ENCODE measurements at places on chromosomes 7 and 10.

GRCh38 chr7:1459920-1460820 lies 900 bp upstream of the MICALL2 start:
- no peak for DNase-seq

GRCh38 chr10:70617798-70618568 lies 15.4 kb upstream of the PRF1 start:
- DNase-seq = no peak

DNA sequence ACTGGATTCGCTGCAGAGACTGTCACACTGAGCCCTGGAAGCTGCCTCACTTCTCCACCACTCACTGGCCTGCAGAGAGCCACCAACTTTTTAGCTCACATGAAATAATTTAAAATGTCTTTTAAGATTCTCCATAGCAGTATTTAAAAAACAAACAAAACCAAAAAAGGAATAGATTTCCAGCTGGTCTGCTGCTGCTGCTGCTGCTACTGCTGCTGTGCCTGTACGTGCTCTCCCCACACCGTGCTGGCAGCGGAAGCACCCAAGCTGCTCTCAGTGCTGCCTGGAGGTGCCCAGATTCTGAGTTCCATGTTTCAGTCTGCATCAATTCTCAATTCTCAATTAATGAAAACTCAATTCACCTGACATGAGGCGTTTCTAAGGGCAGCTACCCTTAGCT lies 146.0 kb downstream of the USP6NL start:
- DNase-seq = no peak

GRCh38 chr7:158063850-158064610 lies 523.6 kb downstream of the PTPRN2 start:
- no peak for DNase-seq

DNA sequence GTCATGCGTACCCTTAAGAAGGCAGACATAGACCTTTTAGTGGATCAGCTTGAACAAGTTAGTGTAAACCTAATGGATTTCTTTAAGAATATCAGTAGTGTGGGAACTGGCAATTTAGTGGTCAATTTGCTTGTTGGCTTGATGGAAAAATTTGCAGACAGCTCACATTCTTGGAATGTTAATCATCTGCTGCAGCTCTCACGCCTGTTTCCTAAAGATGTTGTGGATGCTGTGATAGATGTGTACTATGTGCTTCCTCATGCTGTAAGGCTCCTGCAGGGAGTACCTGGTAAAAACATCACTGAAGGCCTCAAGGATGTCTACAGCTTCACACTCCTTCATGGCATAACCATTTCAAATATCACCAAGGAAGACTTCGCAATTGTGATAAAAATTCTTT lies 103.4 kb downstream of the ABCA13 start:
- no peak for DNase-seq

- no peak for DNase-seq
These were observed 185.4 kb downstream of the IPMK start for GRCh38 chr10:58082248-58082647.

GRCh38 chr7:26950889-26951288 lies 86.5 kb upstream of the SKAP2 start:
- DNase-seq = no peak

Data from skeletal muscle cell (primary cell).